GM23338 (cell line): ENCODE measurements at places on chromosomes 3 and 15.

DNA sequence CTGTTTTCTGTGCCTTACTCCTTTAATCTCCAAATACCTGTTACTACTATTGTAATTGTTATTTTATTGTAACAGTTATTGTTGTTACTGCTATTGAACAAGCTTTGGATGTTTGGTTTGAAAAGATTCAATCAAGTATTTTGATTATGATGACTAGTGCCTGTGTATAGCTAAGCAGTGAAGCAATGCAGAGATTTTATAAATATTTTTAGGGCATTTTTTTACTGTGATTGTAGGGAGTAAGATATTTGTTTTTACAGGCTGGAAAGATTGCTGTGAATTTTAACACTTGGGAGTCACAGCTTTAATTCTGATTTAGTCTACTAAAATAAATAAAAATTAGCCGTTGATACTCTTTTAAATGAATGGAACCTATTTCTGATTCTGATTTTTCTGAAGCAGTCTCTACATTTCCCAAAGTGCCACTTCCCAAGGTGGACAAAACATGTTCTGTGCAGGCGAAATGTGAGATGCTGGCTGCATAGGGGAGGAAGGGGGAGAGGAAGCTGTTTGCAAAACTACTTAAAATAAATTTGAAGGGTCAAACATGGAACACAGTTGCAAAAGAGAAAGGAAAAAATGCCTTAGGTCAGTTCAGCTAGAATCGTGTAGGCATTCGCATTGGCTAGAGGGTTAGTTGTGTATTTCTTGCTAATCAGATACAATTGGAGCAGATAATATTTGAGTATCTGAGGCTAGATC, 25.7 kb downstream of the EEFSEC start:
- peak overlapping the region; percentile 7; the same call in 1 of the 2 replicates for H3K4me3 ChIP-seq
- no peaks in the 10 kb centered on the region for H3K27me3 ChIP-seq
- no peak for DNase-seq
- H3K4me1 ChIP-seq = peaks cover 58% of the 10 kb centered on the region
- no peaks in the 10 kb centered on the region for H3K36me3 ChIP-seq
- H3K27ac ChIP-seq = 0 out of 2 replicates have a peak overlapping the region, but pooled peaks have one; percentile 18

DNA sequence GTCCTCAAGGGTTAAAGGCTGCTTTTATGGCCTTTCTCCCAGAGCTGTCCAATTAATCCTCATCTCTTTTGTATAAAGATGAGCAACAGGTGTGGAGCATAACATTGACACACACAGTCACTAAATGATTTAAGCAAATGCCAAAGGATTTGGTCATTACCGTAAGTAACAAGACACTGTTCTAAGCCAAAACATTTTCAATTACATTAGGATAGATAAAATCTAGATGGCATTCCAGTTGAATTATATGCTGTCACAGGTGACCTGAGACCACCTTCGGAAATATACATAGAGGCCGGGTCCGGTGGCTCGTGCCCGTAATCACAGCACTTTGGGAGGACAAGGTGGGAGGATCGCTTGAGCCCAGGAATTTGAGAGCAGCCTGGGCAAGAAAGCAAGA, 105.3 kb upstream of the UBE3A start:
- no peak overlapping the region for H3K27ac ChIP-seq
- no peak for DNase-seq
- H3K27me3 ChIP-seq = no peaks in the 10 kb centered on the region
- no peak overlapping the region for H3K4me3 ChIP-seq
- H3K36me3 ChIP-seq = no peaks in the 10 kb centered on the region
- peaks cover 19% of the 10 kb centered on the region for H3K4me1 ChIP-seq

- H3K36me3 ChIP-seq = no peaks in the 10 kb centered on the region
- H3K4me3 ChIP-seq = no peak overlapping the region
- no peak for DNase-seq
- H3K27me3 ChIP-seq = no peaks in the 10 kb centered on the region
These were observed 110.3 kb downstream of the PPP2R3A start for GRCh38 chr3:136075811-136076210.

DNA sequence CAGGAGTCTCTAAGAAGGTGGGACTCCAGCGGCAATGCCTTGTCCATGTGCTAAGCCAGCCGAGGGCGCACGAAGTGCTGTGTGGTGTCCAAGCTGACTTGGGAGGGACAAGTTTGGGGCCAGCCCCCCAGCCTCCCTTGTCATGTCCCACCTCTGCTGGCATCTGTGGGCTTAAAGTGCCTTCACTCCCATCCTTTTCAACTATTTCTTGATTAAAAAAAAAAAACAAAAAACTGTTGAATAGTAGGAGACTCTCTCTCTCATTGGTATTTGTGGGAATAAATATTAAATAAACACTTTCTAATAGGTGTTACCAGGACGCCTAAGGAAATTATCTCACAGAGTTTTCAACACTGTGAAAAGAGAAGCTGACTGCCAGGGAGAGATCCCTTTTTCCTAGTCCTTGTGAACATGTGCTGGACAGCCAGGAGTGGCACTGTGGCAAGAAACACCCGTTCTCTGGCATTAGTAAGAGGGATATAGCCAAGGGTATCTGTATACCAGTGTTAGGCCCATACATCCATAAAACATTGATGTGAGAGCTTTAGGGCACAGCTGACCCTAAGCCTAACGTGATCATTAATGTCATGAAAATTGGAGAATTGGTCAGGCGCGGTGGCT, 158.0 kb downstream of the IGF1R start:
- peaks cover 55% of the 10 kb centered on the region for H3K4me1 ChIP-seq
- H3K27me3 ChIP-seq = no peaks in the 10 kb centered on the region
- no peaks in the 10 kb centered on the region for H3K36me3 ChIP-seq

GRCh38 chr15:58980351-58980939, 7.0 kb upstream of the RNF111 start:
- H3K27me3 ChIP-seq = no peaks in the 10 kb centered on the region
- peak; percentile 52 for DNase-seq
- H3K4me1 ChIP-seq = no peaks in the 10 kb centered on the region; the same call in 1 of the 2 replicates
- H3K36me3 ChIP-seq = no peaks in the 10 kb centered on the region

DNA sequence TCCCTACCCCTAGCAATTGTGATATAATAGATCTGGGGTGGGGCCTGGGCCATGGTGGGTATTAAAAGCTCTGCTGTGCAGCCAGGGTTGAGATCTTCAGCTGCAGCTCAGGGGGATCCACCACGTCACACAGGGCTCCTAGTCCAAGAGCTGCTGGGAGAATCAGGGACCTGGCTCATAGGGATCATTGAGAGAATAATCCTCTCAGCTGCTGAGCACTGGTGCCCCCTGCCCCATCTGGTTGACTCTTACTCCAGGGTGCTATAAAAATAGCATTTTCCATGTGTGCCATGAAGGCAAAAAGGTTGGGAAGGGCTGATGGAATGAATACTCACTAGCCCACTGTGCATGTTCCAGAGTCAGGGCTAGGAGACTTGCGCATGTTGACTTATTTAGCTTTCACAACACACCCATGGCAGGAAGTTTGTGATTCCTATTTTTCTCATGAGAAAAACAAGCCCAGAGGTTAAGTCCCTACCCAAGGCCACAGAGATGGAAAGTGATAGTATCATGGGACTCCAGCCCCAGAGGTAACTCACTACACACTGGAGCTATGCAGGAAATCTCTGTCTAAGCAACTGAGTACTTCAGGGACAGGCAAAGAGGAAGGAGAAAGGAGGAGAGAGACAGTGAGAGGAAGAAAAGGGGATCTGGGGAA, 94.6 kb upstream of the HERC1 start:
- H3K4me1 ChIP-seq = no peaks in the 10 kb centered on the region
- H3K4me3 ChIP-seq = no peak overlapping the region
- no peaks in the 10 kb centered on the region for H3K36me3 ChIP-seq
- H3K27me3 ChIP-seq = no peaks in the 10 kb centered on the region
- no peak for DNase-seq

DNA sequence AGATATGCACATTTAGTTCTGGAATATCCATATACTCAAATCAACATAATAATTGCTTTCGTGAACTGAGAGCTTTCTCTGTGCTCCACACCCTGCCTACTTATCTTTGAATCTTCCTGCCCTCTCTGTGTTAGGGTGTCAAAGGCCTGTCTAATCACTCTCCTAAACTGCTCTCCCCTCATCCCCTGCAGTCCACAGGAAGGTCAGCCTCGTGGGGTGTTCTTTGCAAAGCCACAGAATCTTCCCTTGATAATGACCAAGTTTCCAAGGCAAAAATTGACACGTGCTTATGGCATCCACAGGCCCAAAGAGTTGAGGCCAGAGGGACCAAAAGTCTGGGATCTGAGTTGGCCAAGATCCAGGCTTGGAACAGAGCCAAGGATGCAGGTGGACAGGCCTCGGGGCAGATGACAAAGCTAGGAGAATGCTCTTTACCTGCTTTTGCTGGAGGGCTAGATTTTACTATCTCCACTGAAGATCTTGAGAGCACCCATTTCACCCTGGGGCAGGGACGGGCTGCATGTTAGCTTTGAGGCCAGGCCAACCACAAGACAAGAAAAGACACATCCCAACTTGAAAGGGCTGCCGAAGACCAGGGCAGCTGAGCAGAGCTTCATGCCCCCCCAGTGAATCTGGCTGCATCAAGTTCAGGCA, 20.4 kb downstream of the BHLHE40 start:
- no peaks in the 10 kb centered on the region for H3K27me3 ChIP-seq
- H3K4me3 ChIP-seq = no peak overlapping the region
- H3K4me1 ChIP-seq = peaks cover 13% of the 10 kb centered on the region
- H3K27ac ChIP-seq = no peak overlapping the region
- DNase-seq = no peak

DNA sequence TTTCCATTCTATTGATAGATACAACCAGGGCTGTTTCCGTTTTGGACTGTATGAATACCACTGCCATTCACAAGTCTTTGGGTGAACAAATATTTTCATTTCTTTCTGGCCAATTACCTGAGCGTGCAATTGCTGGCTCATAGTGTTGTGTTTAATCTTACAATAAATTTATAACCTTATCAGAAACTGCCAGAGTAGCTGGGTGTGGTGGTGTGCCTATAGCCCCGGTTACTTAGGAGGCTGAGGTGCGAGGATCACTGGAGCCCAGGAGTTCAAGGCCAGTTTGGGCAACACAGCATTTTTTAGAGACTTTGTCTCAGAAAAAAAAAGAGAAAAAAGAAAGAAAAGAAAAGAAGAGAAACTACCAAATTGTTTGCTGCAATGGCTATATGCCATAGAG, 5.4 kb upstream of the SLC6A6 start:
- peaks cover 8% of the 10 kb centered on the region for H3K4me1 ChIP-seq
- no peak overlapping the region for H3K27ac ChIP-seq
- H3K36me3 ChIP-seq = no peaks in the 10 kb centered on the region
- H3K27me3 ChIP-seq = no peaks in the 10 kb centered on the region

GRCh38 chr3:125310623-125311081, 64.5 kb downstream of the ZNF148 start:
- H3K27ac ChIP-seq = no peak overlapping the region
- H3K27me3 ChIP-seq = no peaks in the 10 kb centered on the region
- H3K4me3 ChIP-seq = no peak overlapping the region
- H3K36me3 ChIP-seq = no peaks in the 10 kb centered on the region
- H3K4me1 ChIP-seq = no peaks in the 10 kb centered on the region

DNA sequence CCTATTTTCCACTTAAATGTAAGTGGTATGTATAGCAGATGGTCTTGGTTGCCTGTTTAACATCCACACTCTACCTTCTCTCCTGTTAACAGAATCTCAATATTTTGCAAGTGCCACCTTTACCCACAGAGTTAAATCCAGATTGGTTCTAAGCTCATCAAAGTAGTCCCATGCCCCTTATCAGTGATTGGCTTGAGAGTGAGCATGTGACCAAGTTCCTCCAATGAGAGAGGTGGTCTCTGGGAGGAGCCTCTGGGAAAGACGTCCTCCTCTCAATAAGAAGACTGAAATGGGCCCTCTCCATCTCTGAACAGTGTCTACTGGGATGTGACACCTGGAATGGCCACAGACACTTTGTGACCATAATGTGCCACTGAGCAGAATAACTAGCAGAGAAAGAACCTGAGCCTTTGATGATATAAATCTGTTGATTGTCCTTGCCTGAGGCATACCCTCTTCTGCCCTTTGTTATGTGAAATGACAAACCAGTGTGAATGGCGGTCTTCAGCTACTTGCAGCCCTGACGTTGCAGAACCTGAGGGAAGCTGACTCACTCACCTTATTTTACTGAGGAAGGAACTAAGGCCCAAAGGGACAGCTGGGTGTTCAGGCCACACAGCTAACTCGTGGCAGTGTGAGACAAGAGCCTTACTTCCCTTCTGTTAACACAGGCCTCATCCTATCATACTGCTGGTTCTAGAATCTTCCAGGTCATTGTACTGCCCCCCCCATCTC, 42.4 kb upstream of the LARS2 start:
- H3K4me1 ChIP-seq = no peaks in the 10 kb centered on the region
- no peaks in the 10 kb centered on the region for H3K36me3 ChIP-seq
- H3K27ac ChIP-seq = no peak overlapping the region
- DNase-seq = no peak
- H3K4me3 ChIP-seq = no peak overlapping the region
- no peaks in the 10 kb centered on the region for H3K27me3 ChIP-seq

DNA sequence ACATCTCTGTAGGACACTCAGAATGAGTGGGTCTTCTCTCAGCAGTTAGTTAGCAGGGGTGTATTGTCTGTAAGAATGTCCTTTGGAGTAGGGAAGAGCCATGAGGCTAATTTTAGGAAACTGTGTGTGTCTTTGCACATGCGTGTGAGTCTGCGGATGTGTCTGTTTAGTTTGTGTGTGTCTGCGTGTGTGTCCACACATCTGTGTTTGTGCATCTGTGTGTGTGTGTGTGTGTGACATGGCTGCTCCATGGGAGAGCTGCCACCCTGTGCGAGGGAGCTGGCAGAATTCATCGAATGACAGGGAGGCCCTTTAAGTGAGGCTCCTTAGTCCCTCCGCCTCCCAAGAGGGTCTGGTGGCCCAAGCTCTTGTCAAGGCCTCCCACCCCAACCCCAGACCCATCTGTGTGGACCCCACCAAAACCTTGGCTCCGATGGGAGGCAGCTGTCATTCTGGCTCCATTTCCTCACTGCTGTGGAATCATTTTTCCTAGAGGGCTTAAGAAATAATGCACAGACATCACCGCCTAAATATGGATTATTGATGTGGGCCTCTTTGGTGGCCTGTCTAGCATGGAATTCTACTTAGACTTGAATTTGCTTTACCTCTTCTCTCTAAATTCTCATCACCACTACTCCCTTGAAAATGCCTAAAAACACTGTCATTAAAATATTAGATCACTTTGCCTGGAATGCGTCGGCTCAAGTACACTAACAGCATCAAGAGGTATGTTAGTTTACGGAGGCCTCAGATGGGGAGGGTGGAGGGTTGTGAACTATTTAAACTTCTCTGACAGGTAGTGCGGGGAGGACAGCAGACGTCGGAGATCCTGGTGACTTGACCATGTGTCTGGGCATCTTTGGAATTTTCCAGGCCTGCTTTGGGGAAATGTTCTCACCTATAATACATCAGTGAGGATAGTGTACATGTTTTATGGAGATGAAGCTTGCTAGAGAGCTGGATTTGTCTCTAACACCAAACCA, 9.4 kb downstream of the ESYT3 start:
- H3K27me3 ChIP-seq = no peaks in the 10 kb centered on the region
- no peaks in the 10 kb centered on the region; the same call in 1 of the 2 replicates for H3K4me1 ChIP-seq
- no peak overlapping the region for H3K27ac ChIP-seq
- DNase-seq = no peak
